ENCODE measurements at places on chromosomes 12 and 14.
A peak's percentile ranks its signal among the peaks of the same experiment; 100 is the strongest.

DNA sequence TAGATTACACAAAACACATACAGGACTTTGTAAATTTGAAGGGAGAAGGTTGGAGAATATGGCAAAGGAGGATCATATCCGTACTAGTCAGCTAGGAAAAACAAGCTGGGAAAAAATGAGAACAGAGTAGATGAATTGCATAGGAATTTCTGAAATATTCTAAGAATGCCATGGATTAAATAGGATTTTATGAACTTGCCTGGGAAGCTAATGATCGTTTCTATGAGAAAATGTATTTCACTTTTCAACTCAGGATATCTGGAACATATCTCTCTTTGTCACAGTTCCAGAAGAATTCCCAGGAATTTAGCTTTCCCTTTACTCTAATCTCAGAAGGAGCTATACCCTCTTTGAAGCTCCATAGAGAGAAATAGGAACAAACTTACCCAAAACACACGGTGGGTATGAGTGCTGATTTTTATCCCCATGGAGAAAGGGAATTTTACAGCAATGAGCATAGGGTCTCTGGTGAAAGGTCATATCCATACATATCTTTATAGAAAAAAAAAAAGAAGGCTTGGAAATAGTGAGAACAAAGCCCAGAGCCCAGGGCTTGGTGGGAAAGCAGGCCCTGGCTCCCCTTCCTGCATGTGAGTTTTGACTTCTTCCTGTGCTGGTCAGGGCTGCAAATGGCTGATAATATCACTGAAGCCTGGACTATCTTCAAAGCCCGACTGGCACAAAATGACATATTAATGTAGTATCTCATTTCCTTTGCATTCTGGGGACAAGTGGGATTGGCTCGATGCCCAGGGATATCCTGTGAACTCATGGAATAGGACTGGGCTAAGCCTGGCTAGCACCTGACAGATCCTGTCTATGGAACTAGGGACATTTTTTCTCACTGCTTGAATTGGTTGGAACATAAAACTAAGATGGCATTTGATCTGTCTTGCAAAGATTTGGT, 136.3 kb downstream of the AEBP2 start:
- DNase-seq, result no peak

DNA sequence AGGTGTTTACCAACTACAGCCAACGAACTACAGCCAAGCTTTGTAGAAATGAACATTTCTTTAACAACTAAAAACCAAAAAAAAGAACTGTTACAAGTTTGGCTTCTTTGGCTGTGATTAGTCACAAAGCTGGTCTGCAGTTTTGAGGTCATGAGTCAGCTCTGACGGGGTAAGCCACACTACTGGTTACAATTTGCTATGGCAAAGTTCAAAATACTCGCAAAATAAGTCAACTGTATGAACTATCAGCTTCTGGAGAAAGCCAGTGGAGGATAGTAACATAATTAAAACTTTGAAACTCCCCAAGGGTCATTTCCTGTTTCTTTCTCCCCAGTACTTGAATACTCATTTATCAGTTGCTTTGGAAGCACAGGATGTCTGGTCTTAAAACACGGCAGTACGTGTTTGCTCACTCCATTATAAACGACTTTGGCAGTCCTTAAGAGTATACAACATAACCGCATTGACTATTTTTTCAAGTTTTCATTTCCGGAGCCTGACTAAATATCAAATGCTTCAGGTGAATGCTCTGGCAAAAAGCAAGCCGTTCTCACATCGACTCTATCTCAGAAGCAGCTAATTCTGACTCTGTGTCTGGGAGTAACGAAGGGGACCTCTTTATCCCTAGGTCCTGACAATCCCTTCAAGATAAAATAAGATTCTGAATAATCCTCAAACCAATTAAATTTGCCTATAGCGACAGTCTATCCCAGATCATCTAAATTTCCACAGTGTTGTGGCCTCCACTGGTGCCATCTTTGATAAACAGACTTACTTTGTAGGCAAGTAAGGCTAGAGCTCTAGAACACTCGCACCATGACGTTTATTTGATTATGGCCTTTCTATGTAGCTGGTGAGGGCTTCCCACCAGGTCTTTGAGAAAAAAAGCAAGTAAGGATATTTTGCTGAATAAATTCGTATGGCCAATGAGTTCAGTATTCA, 10.6 kb downstream of the PHLDA1 start:
- DNase-seq, result peak; percentile 68

GRCh38 chr12:38892087-38892786, 13.2 kb downstream of the CPNE8 start:
- no peak for DNase-seq

- DNase-seq, result no peak
Measured at GRCh38 chr12:32926963-32927362, 30.4 kb upstream of the PKP2 start.

GRCh38 chr12:93882763-93883162, 205.6 kb downstream of the CRADD start:
- DNase-seq, result no peak

- DNase-seq, result no peak
Measured at GRCh38 chr14:30243207-30243606, 315.6 kb upstream of the PRKD1 start.

- no peak for DNase-seq
Measured at GRCh38 chr12:122732170-122732569, 1.5 kb upstream of the HCAR1 start.

DNA sequence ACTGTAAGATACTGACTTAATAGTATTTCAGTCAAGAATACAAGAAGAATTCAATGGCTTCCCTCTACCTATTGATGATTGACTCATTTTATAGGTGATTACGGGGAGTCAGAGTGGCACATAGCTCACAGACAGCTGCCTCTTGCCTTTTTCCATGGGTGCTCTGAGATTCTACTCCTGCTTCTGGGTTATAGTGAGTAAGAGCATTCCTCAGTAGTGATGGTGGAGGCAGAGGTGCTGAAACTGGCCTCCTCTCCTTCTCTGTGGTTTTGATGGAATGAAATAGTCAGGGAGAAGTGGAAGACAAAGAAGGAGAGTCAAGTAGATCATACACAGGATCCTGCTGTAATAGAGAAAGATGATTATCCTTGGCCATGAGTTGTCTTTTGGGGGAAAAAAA, 438.2 kb upstream of the FAR2 start:
- no peak for DNase-seq

DNA sequence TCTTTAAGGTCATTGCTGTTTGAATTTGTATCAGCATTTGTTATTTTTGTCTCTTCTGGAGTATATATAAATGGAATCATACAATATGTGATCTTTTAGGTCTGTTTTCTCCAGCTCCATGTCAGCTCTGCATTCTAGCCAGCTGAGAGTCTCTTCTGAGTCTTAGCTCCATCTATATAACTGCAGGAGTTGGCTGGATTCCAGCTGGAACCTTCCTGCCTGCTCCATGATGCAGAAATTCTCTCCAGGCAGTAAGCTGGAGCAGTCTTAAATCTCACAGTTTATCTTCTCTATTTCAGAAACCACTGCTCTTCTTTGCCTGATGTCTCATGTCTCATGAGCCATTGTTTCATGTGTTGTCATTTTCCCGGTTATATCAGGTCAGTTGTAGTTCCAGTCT, 827.6 kb downstream of the NRXN3 start:
- no peak for DNase-seq

GRCh38 chr12:104641862-104642261, 185.1 kb downstream of the CHST11 start:
- DNase-seq, result no peak

DNA sequence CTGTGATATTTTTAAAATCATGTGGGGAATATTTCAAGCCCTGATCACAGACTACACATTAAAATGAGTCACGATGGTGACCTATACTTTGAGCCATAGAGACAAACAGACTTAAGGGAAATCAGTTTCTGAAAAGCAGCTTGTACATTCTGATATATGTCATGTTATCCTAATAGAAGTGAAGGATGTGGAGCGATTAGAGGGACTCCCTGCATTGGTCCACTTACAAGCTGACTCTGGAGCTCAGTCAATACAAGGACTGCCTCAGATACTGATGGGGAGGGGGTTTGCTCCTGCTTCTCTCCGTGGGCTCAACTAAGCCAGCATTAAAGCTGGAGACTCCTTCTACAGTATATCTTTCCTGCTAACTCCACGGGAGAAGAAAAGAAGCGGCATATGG, 173.5 kb downstream of the ALG10B start:
- no peak for DNase-seq

DNA sequence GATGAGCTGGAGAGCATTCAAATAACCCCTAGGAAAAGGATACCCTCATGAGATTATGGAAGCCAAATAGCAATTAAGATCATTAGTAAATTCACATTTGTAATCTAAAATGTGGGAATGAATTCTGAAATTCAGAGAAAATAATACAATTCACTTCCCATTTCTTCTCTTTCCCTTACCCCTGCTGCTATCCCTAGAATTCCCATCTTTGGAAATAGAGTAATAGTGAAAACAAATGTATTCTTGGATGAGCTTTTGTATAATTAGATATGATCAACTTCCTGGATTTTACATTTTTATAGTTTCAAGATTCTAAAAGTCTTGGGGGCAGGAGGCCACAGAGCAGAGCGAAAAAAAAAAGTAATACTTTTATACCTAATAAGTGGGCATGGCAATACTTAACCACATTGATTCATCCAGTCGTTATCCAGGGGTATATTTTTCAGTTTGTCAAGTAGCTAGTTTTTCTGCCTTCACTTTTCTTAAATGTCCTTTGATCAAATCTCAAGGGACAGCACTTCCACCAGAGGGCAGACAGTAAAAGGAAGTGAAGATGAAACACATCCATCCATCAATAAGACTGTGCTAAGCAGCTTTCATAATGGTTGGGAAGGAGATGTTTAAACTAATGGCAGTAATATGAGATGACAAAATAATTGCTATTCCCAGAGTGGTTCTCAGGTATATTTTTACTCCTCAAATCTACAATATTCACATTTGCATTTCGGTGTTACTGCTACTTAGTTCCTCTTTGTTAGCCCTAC, 401.3 kb downstream of the DIO2 start:
- DNase-seq, result no peak

DNA sequence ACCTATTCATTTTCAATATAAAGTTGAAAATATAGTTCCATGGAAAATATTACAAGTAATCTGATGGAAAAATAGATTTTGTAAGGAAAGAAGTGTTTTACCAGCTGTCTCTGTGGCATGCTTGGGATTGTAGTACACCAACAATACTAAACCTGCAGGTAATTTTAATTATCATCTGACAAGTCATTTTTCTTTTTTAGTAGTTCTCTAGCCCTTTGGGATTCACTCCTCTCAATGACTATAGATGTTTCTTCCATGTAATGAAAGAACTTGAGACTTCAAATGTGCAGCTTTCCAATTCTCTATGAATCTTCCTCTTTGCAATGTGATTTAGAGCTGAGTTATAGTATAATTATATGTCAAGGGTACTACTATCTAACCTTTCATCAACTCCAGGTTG, 14.7 kb upstream of the LIN7A start:
- no peak for DNase-seq

DNA sequence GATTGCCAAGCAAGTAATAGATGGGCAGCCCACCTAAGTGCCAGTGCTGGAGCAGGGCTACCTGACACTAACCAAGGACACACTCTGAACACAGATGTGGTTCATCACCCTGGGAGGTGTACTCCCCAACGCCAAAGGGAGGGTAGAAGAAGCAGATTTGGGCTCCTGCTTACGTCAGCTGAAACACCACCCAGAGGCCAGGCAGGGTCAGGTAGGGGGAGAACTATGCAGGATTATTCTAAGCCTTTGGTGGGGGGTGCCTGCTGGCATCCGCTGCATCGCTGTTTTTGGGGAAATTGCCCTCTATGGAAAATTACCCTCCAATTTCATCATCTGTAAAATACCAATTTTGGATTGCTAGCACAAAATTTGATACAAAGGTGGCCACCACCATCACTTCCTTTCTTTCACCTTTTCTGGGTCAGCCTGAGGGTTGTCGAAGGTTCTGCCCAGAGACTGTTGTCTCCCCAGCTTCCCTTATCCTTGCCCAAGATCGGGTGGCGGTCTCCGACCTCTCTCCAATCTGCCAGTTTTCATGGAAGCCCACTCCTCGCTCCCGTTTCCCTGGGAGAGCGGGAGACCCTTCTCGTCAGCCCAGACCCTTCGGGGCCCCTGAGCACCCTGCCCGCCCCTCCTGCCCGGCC, 535 bp downstream of the BIN2 start:
- DNase-seq, result peak; percentile 24

- no peak for DNase-seq
Measured at GRCh38 chr14:101704140-101704539, 57.4 kb upstream of the PPP2R5C start.

DNA sequence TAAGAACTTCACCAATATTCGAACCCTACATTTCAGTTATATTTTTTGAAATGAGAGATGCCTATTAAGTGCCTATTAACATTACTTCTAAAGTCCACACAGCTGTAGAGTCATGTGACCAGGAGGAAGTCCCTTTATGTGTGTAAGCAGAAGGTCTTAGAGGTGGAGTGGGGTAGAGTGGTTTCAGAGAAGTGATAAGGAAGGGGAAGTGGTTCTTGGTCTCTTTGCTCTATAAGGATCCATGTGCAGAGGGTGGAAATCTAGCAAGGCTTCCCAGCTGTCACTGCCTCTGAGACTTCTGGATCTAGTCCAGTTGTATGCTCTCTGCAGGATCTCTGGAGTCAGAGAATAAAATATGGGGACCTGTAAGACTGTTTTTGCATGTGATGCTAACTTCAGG, 673.9 kb downstream of the FLRT2 start:
- DNase-seq, result no peak

DNA sequence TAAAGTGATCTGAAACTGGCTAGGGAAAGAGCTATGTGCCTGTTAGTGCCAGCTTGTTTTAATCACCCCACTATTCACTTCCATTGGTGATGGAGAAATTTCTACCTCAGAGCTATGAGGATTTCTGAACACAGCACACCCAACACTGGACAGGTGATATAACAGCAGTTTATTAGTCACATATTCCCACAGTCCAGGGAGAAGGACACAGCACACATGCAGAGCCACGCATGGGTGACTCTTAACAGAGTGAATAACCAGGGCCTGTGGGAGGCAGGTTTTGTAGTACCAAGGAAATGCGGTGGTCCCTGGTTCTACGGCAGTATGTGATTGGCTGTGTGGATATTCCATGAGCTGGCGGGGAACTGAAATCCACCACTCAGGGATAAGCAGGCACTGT, 455.1 kb downstream of the BTG1 start:
- DNase-seq, result no peak

- DNase-seq, result no peak
Measured at GRCh38 chr14:100472491-100472890, 114.7 kb downstream of the BEGAIN start.

GRCh38 chr12:65306366-65307168, 28.1 kb downstream of the MSRB3 start:
- DNase-seq, result no peak

DNA sequence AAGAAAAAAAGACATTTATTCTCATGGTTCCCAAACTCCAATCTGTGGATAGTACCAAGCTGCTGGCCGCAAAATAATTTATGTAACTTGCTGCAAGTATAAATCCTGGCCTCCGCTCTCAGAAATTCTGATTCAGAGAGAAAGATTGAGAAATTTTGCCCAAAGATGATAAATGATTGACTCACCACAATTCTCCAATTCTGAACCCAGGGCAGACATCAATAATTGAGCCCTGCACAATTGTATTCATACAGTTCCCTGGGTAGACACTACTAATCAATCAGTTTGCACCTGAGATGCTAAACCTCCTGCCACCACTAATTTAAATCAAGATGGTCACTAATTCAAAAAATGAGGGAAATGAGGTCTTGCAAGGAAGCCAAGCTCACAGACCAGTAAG, 38.2 kb downstream of the TRPV4 start:
- no peak for DNase-seq

- no peak for DNase-seq
Measured at GRCh38 chr12:125050446-125050845, 14.8 kb upstream of the AACS start.
